ENCODE measurements at places on chromosomes 4 and X. TPM values are rescaled to one million over a fixed set of nuclear protein-coding genes. Genes with fewer than 3 reads are reported as not detected.

- peak; percentile 85 for DNase-seq
Observed at GRCh38 chrX:63250253-63250868, 100.8 kb downstream of the SPIN4 start.

DNA sequence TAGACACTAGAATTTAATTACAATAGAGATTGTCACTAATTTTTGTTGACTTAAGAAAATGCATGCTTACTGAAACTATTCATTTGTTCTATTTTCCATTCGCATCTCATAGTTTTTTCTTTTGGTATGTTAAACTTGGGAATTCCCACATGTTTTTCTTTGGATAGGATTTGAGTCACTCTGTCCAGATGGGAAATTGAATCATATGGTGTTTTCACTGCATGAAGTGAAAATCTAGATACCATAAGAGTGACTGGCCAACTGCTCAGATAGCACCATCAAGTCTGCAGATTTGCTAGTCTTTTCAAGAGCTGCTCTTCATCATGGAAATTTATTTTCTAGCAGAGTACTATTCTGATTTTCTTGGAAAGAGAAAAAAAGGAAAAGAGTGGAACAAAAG is 172.6 kb downstream of the FAM47B start:
- peak; percentile 91 for DNase-seq

GRCh38 chrX:154038656-154039055 is 19.0 kb upstream of the IRAK1 start:
- no peak for DNase-seq

DNA sequence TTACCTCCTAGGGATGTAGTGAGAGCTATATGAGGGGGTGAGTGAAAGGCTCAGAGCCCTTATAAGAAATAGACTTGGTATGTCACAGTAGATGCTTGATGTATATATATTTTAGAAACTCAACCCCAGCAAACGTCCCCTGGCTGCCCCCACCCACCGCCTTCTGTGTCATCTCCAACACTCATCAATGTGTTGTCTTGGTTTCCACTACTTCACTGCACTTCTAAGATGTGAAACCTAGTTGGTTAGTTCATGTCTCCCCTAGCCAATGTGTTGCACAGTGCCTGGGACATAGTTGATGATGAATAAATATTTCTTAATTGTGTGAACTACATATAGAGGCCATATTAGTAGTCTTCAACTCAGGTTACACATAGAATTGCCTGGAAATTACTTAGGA is 4.4 kb downstream of the FGFBP2 start:
- no peak for DNase-seq

DNA sequence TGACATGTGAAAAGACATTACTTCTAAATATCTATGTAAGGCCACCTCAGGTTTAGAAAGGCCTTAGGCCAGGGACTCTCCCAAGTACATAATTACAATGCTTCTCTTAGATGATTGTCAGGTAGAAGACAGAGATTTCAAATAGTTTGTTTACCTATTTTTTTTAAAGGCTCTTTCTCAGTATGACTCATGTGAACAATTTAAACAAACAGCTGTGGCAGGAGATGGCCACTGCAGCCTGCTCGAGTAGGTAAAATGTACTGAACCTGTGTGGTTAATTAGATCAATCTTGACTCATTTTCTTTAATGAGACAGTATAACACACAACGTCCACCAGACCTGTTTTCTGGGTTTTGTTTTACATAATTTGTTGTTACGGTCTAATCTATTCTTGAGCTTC is 50.2 kb downstream of the LEF1 start:
- no peak for DNase-seq

DNA sequence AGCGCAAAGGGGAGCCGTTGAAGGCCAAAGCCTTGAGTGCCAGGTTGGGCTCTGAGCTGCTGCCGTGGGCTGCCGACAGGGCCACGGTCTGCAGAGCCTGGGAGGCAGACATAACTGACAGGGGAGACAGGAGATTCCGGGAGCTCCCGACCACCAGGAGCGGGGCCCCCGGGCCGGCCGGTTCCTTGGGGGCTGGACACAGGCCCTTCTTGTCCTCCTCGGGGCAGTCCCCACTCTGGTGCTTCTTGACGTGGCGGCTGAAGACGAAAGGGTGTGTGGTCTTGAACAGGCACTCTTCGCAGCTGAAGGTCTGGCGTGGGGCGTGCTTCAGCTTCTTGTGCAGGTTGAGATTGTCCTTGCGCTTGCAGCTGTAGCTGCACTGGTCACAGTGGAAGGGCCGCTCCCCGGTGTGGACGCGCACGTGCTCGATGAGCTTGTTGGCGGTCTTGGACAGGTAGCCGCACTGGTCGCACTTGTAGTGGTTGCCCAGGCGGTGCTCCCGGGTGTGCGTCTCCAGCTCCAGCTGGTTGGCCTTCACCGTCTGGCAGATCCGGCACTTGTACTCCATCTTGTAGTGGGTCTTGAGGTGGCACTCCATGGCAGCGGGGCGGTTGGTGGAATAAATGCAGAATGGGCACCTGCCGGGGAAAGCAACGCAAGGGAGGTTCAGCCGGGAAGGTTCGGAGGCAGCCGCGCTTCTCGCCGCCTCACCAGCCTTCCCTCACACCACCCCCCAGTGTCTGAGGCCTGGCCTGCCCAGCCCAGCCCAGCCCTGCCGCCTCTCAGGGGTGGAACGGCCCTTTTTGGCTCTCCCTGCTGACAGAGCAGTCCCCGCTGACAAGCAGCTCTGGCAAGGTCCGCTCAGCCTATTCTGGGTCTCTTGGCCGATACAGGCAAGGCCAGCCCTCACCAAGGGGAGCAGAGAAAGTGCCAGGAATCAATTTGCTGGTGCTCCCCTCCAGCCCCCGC is 81.3 kb downstream of the C4orf51 start:
- DNase-seq, result no peak

DNA sequence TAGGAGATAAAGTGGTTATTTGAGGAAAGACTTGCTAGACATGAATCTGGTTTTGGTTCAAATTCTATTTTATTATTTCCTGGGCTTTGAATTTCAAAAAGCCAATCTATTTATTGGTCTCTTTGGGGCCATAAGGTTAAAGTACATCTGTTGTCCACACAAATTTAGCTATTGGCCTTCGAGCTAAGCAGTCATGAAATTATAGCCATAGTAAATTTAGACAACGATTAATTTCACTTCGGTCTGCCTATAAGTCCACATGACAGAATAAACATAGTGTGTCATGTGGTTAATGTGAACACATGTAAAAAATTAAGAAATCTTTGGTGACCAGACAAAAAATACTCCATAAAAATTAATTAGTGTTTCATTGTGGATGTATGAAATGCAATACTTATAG is 161.9 kb downstream of the PALLD start:
- no peak for DNase-seq

- no peak for DNase-seq
Observed at GRCh38 chr4:10684631-10685030, at the start of gene CLNK. Gene CLNK (minus strand): TSS chr4:10684768. CDS start chr4:10667869, 16,899 bp downstream.

GRCh38 chrX:53188763-53189162 is 36.2 kb downstream of the KDM5C start:
- peak; percentile 39 for DNase-seq

DNA sequence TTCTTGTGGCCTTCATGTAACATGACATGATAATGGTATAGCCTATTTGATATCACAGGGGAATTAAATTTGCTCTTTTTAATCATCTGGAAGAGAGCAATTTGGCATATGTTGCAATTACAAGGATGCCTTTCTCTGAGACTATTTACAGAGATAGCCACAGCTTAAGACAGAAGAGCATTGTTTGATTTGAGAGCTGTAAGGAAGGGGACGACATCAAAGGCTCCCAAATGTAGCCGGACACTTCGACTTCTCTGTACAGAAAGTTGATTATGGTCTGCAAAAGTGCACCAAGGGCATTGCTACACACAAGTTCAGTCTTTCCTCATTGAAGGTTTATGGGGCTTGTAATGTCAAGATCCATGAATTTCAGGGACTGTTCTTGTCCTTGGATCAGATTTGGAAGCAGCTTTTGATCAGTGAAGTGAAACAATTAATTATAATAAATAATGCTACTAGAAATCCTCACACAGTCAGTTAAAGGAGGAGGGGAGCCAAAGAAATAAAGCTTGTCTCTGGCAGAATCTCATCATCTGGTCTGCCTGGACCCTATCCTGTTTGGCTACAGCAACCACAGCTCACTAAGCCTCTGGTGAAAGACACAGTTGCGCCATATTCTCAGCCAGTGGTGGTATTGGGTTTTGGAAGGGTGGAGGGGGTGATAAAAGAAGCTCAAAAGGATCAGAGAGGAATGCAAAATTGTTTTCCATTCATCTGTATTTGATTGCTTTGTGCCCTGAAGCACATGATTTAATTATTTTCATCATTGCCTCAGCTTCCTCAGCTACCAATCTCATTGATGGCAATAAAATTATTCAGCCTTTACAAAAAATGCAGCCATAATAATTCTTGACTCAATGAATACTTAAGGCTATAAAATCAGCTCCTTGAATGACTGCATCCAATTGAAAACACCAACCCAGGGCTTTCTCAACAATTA is 654.3 kb upstream of the LCORL start:
- DNase-seq, result no peak

DNA sequence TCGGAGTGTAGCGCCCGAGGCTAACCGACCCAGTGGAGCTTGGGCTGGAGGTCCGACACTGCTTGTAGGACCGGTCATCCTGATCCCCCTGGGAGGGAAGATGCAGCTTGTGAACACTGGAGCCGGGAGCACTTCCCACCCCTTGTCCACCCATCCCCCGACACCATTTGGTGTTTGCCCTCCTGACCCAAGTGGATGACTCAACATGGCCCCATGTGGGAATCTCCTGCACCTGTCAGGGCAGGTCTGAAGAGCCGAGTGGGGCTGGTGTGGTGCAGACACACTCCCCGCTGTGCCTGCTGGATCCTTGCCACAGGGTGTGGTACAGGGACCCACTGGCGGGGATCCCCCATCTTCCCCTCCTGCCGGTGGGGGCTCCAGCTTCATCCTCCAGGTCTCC is 90.0 kb upstream of the AFAP1 start:
- no peak for DNase-seq

DNA sequence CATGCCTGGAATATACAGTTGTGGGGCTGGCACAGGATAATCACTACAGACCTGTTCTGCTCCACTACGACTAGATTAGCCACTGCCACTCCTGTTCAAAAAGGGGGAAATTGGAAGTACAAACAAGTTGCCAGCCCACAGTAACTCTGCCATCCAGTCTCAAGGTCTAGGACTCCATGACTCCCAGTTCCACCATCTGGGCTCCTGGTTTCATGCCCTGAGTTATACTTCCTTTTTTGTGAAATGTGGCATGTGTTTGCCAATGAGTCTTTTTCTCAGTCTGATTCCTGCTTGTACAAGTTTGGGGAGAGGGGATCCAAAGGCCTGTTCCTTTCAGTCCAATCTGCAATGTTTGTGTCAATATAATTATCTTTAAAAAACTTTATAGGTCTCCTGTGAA is 1.0 kb upstream of the BLOC1S4 start:
- no peak for DNase-seq

GRCh38 chrX:11080741-11081305 is 30.3 kb upstream of the HCCS start:
- DNase-seq, result no peak

DNA sequence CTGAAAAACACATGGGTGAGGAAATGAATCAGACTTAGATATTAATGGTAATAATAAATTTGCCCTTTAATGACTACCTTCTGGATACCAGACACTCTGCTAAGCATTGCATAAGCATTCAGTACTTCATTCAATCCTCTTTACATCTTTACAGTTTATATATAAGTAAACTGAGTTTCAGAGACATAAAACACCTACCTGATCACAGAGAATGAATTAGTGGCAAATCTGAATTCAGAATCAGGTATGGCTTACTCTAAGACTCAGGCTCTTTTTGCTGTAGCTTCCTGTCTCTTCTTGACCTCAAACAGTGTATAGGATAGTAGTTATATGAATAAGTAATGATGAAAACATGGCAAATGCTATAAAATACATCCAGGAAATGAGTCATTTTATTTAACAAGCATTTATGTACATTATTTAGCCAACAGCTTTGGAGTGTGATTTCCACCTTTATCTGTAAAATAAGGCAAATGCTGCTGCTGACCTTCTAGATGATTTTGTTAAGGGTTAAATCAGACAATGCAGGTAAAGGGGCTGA is 83.9 kb downstream of the VEGFC start:
- no peak for DNase-seq

DNA sequence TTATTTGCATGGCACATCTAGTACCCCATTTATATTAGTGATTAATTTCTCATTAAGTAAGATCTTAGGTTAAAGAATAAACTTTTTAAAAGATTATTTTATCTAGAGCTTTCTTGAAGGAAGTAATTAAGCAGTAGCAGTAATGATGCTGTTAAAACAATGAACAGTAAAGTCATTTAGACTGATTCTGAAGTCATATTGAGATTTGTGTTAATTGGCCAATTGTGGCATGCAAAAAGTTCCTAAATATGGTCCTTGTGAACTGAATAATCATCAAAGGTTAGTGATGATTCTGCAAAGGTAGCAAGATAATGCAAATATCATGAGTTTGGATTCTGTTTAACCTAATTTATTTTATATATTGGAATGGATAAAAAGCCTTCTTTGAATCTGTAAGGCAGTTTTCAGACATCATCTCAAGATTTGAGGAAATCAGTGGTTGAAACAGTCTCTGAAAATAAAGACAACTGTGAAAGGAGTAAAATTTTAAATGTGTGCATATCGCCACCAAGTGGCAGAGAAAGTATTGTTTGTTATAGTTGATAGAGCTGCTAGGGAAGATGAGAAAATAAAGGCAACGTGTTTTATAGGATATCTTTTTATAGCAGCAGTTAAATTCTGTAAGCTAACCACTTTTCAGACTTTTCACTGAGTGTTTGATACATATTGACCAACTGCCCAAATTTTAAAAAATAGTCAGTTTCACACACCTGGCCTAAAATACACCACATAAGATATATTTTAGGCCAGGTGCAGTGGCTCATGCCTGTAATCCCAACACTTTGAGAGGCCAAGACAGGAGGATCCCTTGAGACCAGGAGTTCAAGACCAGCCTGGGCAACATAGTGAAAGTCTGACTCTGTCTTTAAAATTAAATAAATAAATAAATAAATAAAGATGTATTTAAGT is 79.6 kb downstream of the CCKAR start:
- peak; percentile 63 for DNase-seq

GRCh38 chr4:69999420-69999819 is 3.7 kb downstream of the STATH start:
- DNase-seq, result no peak

HELT gene
- total RNA-seq, result not detected

TLR2 gene
- under 0.01 TPM for total RNA-seq

CXCL3 gene
- not detected for total RNA-seq

ZFYVE28 gene
- 0.56 TPM for total RNA-seq

PNMA6F gene
- total RNA-seq, result not detected

NAA11 gene
- total RNA-seq, result not detected

FAAH2 gene
- not detected for total RNA-seq

MAGEA12 gene
- total RNA-seq, result not detected

CCNA2 gene
- total RNA-seq, result 59.7 TPM
